ENCODE measurements at places on chromosomes 1 and 21. TPM values are rescaled to one million over a fixed set of nuclear protein-coding genes. Genes with fewer than 3 reads are reported as not detected.

The PLEKHA6 gene
- total RNA-seq, result 4.4 TPM

The ANKRD35 gene
- total RNA-seq, result 13.1 TPM

GRCh38 chr1:152699746-152700145, 1.6 kb downstream of the LCE2A start:
- no peak for DNase-seq

The TAS1R2 gene
- total RNA-seq, result not detected

The SPRR1A gene
- total RNA-seq, result not detected

The ITGB3BP gene
- 16.1 TPM for total RNA-seq

- no peak for DNase-seq
These were observed 5.8 kb downstream of the ATP5PB start for GRCh38 chr1:111454859-111455641.

DNA sequence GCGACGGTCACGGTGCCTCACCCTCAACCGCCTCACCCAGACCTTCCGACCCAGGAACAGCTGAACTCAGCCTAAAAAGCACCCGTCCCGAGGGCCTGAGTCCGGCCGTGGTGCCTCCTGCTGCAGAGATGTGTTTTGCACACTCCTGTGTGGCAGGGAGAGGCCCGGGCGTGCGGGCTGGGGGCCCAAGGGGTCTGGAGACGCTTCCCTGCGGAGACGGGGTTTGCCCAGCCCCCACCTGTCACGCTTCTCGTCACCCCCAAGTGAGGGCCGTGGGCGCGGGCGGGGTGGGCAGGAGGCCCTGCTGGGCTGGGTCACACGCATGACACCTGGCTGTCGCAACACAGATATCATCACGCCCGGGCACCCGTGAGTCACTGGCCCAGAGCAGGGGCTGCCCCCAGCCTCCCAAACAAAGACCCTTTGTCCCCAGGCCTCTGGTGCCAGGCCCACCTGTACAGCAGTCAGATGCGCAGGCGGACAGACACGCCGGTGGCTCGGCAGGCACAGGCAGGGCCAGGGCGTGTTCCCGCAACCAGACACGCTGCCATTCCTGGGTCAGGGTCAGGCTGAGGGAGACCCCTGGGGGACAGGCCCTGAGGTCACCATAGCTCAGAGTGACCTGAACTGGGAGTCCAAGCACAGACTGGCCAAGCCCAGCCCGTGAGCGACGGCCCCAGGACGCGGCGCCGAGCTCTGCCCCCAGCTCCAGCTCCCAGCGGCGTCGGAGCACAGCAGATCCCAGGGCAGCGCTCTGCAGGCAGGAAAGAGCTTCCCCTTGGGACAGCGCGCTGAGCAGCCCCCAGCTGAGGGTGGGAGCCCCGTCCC, 6.1 kb downstream of the B3GALT6 start:
- DNase-seq, result peak; percentile 19

The THEM5 gene
- not detected for total RNA-seq

DNA sequence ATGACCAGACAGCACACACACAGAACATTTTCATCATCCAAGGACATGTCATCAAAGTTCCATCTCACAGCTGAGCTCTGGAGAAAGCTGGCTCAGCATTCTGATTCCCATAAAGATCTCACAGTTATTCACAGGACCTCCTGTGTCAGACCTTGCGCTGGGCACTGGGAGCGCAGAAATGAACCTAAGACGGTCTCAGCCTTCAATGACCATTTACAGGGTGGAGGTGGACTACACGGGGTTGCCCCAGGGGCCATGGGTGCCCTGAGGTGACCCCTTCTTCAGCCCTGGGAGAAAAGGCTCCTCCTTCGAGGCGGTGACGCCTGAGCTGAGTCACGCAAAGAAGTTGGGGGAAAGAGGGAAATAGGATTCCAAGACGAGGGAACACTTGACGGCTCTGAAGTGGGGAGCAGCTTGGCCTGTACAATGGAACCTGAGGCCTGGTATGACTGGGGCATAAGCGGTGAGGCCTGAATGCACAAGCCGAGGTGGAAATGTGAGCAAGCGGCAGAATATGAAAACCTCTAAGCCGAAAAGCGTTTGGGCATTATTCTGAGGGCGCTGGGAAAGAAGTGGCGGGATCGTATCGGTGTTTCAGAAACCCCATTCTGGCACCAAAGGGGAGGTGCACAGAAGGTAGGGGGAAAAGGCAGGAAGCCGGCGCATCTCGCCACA, 797 bp downstream of the CC2D1B start:
- DNase-seq, result peak; percentile 42

The EDEM3 gene
- total RNA-seq, result 42.3 TPM

The NEK2 gene
- total RNA-seq, result 9.5 TPM

GRCh38 chr1:229035054-229035747, 235.7 kb upstream of the RAB4A start:
- no peak for DNase-seq

DNA sequence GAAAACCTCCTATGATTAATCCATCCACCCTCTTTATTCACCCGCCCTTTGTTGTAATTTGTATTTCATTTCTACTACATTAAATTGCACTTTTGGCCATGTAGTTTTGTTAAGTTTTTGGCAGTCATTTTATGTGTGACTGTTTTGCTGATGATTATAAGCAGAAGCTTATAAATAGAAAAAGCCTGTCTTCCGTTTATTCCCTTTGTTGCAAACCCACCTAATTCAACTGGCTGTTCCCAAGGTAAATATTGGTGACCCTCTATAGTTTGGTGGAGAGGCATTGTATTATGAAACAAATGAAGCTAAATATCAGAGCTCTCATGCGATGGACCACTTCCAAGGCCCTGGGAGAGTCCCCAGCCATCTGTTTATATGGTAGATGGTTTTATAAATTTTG, 36.7 kb upstream of the IGSF3 start:
- peak; percentile 45 for DNase-seq
